Islet precursor cell (in vitro differentiated cells): ENCODE measurements at places on chromosomes 7 and 10.

- DNase-seq, result peak; percentile 4
Measured at GRCh38 chr7:142447762-142448161, 189.9 kb upstream of the PRSS58 start.

DNA sequence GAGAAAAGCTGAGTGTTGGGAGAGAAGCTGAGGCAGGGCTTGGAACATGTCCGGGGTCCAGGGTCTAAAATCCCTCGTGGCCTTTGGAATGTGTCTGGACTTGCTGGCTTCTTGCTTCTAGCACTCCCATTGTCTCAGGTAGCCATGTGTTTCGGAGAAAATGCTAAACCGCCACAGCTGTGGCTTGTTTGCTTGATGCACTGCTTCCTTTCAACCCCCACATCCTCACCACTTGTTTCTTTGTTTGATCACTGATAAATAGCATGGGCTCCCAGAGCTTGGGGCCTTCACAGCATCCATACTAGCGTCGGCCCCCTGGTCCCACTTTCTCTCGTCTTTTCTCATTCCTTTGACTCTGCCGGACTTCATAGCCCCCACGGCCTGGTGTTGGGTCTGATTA is 102.7 kb downstream of the ANKRD26 start:
- DNase-seq, result no peak

- peak; percentile 95 for DNase-seq
Measured at GRCh38 chr10:6218692-6219493, 16.2 kb downstream of the PFKFB3 start.

- DNase-seq, result peak; percentile 67
Measured at GRCh38 chr10:116265686-116266085, 7.3 kb downstream of the GFRA1 start.

DNA sequence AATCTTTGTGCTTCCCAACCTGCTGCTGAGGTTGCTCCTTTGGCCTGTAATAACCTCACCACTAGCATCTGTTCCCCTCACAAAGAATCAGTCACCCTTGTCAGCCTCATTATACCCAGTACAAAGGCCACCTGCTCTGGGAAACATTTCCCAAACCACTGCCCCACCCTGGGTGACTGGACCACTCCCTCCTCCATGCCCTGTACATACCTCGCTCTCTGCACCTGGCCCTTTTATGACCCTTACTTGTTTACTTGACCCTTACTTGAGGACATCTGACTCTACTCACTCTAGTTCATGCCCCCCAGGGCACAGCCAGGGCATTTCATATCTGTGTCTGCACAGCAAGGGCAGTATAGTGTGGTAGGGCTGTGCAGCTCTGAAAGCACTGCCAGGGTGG is 21.4 kb upstream of the AOC1 start:
- no peak for DNase-seq

GRCh38 chr7:22697876-22698606 is 29.0 kb upstream of the IL6 start:
- DNase-seq, result peak; percentile 71

GRCh38 chr10:24872049-24872789 is 80.2 kb downstream of the PRTFDC1 start:
- peak; percentile 59 for DNase-seq

DNA sequence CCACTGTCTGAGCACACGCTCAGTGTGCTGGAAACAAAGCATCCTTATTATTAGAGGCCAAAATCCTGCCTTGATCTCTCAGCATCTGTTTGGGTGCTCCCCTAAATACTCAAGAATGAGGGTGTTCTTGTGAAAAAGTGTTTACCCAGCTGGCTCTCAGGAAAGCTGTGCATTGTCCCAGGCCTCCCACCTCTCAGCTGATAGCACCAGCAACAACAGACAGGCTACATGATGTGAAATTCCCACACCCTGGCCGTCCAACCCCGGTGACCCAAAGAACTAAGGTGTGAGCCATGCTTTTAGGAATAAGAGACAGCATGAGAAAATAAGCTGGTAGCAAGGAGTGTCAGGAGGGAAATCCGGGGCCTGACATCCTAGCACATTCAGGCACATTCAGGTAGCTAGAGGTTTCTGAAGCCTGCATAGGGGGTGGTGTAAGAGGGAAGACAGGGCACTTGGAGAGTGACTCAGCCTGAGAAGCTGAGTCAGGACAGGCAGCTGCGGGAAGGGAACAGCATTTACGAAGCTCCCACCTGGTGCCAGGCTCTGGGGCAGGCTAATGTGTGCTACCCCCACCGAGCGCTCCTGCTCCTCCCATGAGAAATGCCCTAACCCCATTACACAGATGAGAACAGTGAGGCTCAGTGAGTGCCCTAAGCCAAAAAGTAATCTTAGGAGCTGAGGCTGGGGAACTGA is 205.6 kb downstream of the GRID1 start:
- DNase-seq, result no peak

DNA sequence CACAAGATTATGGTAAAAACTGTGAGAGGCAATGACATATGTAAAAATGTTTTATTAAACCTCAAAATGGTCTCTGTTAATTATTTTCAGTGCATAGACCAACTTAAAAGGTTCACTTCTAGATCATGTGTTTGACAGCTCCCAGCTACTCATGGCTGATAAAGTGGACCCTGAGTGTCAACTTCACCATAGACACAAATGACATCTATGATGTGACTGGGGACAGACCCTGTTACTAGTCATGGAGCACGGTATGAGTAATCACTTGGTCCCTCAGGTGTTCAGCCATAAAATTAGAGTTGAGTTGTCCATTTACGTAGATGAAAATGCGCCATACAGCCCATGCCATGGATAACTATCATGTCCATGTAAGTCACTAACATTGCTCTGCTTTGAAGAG is 199.8 kb downstream of the ZNF365 start:
- no peak for DNase-seq

GRCh38 chr10:92656266-92656961 is 33.3 kb upstream of the HHEX start:
- no peak for DNase-seq

DNA sequence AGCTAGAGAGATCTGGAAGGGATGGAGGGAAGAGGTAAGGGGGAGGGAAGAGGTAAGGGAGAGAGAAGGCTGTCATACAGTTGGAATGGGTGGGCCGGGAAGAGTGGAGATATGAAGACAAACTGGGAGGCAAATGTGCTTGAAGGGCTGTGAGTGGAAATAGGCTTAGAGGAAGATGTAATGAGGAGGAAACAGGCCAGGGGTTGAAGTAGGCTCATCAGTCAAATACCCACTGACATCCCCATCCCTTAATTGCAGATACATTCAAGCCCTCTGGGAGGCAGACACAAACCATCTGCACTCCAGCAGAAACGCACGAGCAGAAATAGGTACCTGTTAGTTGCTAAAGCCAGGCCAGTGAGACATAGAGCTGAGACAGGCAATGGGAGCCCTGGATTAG is 2.1 kb downstream of the SYNPO2L start:
- DNase-seq, result no peak

DNA sequence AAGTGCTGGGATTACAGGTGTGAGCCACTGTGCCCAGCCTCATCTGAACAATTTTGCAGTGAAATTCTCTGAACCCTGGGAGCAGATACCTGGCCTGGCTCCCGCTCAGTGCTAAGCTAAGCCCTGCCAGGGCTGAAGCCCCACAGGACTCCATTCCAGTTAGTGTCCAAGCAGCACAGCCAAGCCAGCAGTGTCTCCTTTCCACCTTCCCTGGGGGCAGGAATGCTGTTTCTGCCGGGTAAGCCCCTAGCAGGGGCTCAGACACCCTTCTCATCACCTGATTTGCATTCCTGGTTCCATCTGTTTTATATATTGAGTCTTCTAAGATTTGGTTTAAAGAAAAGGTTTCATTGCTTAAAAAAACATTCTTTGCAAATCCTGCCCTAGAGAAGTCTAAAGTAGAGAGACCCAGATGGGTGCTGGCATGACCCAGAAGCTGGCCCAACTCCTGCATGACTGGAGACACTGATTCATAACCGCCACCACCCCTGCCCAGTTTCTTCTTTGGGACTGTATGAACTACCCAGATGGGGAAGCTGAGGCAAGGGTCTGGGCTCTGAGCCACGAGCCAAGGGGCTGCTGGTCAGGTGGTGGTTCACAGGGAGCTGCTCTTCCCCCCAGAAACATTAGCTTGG is 14.0 kb downstream of the SLC13A4 start:
- peak; percentile 85 for DNase-seq

DNA sequence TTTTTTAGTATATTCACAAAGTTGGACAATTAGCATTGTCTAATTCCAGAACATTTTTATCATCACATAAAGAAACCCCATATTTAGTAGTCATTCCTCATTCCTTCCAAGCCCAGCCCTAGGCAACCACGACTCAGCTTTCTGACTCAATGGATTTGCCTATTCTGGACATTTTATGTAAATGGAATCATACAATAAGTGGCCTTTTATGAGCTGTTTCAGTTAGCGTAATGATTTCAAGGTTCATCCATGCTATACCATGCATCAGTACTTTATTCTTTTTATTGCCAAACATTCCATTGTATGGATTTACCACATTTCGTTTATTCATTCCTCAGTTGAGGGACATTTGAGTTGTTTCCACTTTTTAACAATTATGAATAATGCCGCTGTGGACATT is 249.2 kb downstream of the DYNC1I1 start:
- no peak for DNase-seq

GRCh38 chr10:6230315-6230714 is 27.6 kb downstream of the PFKFB3 start:
- DNase-seq, result no peak

DNA sequence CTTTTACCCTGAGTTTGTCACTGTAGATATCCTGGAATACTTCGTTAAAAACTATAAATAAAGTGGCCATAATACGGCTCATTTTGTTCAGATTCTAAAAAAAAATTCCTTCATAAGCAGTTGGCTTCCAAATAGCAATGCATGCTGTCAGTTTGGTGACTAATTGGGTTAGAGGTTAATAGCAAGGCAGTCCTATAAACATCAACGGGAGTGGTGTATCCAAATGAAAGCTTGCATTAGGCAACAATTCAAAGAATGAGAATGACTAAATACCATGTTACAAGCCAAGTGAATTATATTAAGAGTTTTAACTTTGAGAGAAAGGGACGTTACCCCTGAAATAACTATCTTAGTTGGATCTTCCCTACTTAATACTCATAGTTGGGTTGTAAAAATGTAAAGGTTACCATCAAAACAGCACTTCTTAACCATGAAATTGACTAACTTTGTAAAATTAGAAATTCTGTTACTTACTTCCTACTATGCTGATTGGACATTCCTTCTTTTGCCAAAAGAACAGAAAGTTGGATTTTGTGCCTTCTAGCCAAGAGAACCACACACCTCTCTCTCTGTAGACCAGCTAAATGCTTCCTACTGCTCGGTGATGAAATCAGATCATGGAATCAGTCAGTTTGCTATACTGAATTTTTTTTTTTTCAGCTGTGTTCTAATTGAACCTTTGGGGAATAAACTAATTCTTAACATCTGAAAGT is 98.0 kb downstream of the KAT6B start:
- no peak for DNase-seq

DNA sequence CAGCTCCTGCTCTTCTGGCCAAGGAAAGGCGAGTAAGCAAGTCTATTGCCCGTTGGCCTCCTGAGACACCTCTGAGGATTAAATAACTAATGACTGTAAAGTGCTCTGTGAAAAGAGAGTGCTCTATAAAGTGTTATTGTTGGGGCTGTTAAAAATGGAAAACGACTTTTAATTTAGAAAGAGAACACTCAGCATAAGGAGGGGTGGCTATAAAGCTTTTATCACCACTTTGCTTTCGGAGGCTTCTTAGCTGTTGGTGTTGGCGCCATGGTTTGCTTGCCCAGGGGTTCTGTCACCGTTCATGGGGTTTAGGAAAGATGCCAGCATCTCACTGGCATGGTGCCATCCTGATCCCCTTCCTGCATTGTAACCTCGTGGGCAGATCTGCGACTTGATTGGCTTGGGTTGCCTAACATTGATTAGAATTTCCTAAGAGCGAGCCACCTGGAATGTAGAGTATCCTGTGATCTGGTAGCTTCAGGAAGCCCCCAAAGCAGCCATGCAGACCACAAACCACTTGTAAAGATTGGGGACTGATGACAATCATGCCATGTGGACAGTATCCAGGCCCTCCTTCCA is 509.9 kb downstream of the LRMDA start:
- DNase-seq, result no peak

DNA sequence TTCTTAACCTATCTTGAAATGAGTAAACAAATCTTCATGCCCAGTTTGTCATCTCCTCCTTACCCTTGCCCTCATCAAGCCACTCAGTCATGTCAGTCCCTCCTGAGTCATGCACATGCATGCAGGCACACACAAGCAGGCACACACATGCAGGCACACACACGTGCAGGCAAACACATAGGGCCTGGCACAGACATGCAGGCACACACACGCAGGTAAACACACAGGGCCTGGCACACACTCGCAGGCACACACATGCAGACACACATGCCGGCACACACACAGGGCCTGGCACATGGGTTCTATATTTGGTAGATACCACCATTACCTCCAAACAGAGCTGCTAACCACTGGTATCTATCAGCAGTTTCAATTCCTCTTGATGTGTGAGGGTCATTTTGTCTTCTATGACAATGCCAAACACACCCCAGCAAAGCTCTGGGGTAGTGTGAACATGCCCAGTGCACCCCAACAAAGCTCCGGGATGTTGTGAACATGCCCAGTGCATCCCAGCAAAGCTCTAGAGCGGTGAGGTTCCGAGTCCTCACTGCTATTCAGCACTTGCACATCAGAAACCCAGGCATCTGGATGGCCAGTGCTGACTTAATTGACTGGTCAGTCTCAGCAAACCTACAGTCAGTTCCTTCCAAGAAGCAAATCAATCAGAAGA is 563.8 kb downstream of the PTPRN2 start:
- peak; percentile 33 for DNase-seq

DNA sequence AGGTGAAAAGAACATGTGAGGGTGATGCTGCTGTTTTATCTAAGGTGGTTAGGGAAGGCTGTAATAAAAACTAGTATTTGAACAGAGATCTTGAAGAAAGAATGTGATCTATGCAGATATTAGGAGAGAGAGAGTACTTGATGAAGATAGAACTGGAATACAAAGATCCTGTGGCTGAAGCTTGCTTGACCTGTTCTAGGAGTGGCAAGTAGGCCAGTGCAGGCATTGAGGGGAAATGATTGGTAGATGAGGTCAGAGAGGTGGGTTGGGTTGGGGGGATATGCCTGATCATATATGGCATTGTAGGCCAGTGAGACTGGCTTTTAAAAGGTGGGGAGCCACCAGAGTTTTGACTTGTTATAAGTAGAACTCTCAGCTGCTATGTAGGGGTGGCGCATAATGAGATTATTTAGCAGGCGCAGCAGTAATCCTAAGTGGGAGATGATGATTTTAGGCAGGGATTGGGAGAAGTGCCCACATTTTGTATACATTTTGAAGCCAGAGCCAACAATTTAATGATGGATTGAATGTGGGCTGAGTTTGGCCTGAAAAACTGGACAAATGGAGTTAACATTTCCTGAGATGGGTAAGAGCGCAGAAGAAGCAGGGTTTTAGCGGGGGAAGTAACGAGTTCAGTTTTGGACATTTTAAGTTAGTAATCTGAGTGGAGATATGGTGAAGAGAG is 8.2 kb downstream of the CCSER2 start:
- peak; percentile 81 for DNase-seq

DNA sequence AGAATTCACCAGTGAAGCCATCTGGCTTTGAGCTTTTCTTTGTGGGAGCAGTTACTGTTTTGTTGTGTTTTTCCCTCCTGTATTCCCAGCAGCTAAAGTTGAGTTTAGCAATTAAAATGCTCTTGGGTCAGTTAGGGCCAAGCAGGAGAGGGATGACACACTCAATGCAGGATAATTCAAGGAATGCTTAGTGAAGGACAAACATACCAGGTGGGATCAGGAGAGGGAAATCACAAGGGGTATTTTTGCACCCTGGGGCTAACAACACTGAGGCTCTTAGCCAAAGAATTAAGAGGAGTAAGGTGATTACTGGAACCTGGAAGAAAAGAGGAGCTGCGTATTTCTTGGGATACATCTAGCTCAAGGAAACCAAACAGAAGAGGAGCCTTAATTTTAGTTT is 82.4 kb upstream of the KCND2 start:
- DNase-seq, result peak; percentile 74
